Right forelimb (tissue), 1 donor: ENCODE measurements at places on chromosomes 7 and 10.

GRCh38 chr7:29976673-29977415, 12.8 kb downstream of the SCRN1 start:
- DNase-seq = no peak

- DNase-seq = no peak
Observed at GRCh38 chr7:50594136-50594535, 28.9 kb upstream of the DDC start.

- DNase-seq = no peak
Observed at GRCh38 chr10:97733256-97733655, 3.7 kb upstream of the ZFYVE27 start.

DNA sequence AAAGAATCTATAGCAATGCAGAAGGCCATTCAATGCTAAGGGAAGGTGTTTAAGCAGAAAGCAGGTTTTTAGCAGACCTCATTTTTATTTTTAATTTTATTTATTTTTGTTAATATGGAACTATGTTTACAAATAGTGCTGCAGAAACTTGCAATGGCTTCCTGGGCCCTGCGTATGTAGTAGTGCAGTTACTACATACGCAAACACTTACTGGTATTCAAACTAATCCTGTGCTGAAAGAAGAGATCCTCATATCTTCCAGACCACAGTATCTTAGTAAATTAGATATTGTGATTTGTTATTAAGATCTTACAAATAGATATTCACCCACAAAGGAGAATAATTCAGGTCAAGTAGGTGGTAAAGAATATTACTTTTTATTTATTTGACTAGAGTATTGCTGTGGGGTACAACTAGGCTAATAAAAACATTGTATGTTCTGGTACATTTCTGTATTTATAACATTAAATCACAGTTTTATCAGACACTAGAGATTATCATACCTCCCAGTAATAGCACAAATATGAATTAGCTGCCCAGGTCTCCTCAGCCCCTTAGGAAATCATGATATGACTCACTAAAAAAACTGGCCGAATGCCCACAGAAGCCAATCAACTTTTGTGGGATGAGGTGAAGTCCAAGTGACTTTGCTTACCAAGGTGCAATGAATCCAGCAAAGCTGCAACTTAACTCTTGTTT, 57.6 kb downstream of the RNLS start:
- no peak for DNase-seq

GRCh38 chr10:74322141-74322540, 171.1 kb downstream of the ADK start:
- no peak for DNase-seq

DNA sequence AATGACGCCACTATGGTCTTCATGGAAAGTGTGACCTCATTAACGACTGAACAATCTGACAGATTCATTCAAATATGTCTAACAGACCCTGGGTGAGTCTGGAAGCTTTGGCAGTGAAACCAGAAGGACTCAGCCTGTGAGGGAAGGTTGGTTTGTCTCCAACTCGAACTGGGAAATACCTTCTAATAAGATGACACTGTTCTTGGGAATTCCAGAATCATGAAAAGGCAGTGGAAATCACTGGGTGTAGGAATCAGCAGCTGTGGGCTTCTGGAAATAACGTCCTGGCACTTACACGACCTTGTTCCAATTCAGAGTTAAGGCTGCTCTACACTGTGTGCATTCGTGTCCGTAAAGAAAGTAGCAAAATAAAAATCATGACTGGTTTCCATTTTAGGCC, 75.1 kb downstream of the DGKI start:
- no peak for DNase-seq

GRCh38 chr7:50147951-50148808, 55.1 kb upstream of the ZPBP start:
- DNase-seq = no peak

DNA sequence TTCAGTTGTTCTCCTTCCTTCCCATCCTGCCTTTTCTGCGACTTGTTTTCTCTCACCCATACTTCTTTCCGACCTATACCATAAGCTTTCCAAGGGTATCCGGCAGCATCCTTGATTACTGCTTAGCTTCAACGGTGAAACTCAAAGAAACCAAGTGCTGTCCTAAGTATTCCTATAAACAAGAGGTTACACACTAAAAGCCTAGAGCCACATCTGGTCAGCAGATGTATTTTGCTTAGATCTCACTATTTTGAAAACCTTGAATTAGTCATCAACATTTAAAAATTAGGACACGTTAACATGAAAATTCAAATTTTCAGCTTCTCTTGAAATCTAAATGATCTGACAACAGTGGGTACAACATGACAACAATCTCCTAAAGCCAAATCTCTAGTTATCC, 20.0 kb downstream of the ARHGAP21 start:
- DNase-seq = no peak

GRCh38 chr7:84232646-84233045, 38.1 kb upstream of the SEMA3A start:
- no peak for DNase-seq
